ENCODE measurements at places on chromosomes 16 and 17. TPM values are rescaled to one million over a fixed set of nuclear protein-coding genes. Genes with fewer than 3 reads are reported as not detected.

DNA sequence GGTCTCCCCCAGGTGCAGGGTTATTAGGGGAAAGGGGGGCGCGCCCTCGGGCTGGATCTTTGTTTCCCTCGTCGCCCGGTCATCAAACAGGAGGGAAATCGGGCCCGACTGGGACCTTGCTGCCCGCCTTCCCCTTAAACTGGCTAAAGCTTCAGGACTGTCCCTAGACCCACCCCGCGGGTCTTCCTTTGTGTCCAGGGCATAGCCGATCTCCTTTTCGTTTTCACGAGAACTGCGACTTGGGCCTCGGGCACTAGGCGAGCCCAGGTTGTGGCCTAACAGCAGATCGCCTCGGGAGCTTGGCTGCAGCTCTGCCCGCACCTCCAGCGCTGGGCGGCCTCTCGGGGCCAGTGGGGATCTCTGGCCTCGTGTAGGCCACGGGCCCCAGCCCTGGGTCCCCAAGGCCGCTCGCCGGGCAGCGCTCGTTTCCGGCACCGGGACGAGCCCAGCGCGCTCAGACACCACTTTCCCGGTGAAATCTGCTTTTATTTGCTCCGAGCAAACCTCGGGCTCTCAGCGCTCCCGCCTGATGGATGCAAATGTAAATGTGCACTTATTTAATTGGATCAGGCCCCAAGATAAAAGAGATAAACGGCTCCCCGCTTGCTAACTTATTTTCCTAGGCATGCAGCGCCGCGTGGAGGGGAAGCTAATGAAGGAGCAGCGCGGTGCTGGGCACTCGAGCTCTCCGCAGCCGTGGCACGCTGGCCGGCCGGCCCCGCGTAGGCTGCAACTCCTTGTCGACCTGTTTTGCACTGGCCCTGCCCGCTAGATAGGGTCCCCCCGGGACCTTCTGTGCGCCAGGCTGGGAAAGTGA lies 7.8 kb downstream of the IRX5 start:
- DNase-seq: no peak

DNA sequence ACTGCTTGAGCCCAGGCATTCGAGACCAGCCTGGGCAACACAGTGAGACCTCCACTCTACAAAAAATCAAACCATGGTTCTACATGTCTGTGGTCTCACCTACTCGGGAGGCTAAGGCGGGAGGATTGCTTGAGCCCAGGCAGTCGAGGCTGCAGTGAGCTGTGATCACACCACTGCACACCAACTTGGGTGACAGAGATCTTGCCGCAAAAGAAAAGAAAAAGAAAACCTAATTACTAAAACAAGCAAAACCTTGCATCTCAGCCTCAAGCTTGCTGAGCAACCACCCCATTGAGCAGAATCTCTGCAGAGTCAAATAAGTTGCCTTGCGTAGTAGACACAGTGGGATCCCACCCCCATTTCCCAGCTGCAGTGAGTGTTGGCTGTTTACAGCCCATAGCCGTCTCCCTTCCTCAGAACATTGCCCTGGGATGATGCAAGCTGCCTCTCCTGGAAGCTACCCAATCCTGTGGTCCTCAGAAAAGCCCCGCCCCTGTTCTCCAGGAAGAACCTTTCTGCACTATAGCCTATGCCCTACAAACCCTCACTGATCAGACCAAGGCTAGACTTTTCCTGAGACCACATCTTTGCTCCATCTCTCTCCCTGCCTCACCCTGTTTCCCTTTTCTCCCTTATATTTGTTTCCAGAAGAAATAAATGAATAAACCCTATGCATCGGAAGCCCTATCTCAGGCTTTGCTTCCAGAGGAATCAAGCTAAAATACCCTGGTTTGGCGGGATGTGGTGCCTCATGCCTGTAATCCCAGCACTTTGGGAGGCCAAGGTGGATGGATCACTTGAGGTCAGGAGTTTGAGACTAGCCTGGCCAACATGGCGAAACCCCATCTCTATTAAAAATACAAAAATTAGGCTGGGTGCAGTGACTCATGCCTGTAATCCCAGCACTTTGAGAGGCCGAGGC lies 16.7 kb upstream of the ERN2 start:
- DNase-seq: no peak

- no peak for DNase-seq
These were observed 13.2 kb upstream of the CUEDC1 start for GRCh38 chr17:57968456-57968855.

- DNase-seq: no peak
These were observed 137.2 kb upstream of the RPH3AL start for GRCh38 chr17:489758-490329.

GRCh38 chr16:81224824-81225223 lies 13.7 kb upstream of the BCO1 start:
- no peak for DNase-seq

DNA sequence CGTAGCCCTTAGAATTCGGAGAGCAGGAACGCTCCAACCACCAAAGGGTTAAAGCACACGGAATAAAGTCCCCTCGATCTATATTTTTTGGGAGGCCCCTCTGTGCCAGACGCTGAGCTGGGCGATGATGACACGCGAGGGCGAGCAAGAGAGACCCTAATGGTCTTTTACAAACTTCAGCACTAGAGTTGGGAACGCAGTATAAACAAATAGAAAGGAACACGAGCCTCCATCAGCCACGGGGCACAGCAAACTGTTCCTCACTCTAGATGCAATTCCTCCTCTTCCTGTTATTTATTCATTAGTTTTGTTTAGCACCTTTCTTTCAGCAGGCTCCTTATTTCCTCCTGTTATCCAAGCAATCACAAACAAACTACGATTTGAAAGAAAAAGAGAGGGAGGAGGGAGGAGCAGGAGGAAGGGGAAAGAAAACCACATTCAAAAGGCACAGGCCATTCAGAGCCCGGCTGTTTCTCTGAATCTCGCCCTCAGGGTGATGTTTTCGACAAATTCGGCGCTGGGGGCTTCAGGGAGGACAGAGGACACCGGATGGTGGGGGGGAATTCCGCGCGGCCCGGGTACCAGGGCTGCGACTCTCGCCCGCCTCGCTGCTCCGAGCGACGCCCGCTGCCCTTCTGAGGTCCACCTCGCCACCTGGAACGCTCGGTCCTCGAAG lies 1.6 kb downstream of the TOX3 start:
- no peak for DNase-seq

GRCh38 chr16:31301708-31302400 lies 42.1 kb downstream of the ITGAM start:
- no peak for DNase-seq

DNA sequence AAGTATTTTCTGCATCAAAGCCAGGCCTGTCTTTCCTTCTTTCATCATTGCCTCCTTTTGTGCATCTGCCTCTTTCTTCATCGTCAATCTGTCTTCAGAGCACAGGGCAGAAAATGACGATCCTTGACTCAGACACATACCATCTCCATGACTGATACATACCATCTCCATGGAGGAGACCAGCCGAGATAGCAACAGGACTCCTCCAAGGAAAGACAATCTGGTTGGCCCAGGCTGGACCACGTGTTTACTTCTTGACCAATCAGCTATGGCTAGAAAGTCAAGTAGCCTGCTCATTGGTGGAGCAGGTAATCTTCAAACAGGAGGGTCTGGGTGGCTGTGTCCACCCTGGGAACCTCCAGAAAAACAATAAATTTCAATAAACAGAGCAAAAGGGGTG lies 164.6 kb downstream of the CPPED1 start:
- no peak for DNase-seq

- no peak for DNase-seq
These were observed 12.3 kb downstream of the ENPP7 start for GRCh38 chr17:79742951-79743476.

- no peak for DNase-seq
These were observed 254.5 kb upstream of the CACNG5 start for GRCh38 chr17:66580184-66580955.

GRCh38 chr17:36861531-36861930 lies 75.7 kb upstream of the LHX1 start:
- DNase-seq: no peak

GRCh38 chr17:27494192-27495091 lies 38.2 kb downstream of the KSR1 start:
- DNase-seq: no peak

DNA sequence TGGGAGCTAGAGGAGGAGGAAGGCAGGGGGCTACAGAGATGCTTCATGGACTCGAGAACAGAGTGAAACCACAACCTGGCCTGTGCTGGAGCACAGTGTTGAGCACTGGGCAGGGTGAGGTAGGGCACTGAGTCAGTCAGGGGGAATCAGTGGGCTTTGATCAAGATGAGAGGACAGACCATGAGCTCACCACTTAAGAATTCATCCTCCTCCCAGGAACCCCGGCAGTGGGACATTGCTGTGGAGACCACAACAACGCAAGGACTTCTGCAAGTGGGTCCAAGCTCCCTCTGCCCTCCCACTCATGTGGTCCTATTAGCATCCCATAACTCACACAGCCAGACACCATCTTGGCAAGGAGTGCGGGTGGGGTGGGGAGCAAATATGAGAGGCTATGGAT lies 1.7 kb upstream of the CES5A start:
- no peak for DNase-seq

- DNase-seq: no peak
These were observed 6.6 kb upstream of the CPHXL start for GRCh38 chr16:75732871-75733270.

- DNase-seq: no peak
These were observed 251.0 kb downstream of the CDH11 start for GRCh38 chr16:64870859-64871258.

DNA sequence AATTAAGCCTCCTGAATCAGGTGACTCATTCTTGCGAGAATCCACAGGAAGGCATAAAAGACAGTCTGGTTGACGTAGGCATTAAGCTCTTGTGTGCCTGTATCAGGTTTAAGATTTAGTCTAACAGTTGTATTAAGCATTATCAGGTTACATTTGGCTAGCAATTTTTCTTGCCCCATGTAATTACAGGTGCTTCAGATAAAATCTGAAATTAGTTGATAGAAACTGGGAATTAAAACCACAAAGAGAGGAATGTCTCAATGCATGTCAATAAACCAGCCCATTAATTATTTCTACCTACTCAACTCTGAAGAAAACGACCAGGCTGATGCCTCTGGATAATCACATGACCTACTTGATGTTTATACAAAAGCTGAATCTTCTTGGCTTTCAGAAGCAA lies 217.2 kb downstream of the CA10 start:
- DNase-seq: no peak

DNA sequence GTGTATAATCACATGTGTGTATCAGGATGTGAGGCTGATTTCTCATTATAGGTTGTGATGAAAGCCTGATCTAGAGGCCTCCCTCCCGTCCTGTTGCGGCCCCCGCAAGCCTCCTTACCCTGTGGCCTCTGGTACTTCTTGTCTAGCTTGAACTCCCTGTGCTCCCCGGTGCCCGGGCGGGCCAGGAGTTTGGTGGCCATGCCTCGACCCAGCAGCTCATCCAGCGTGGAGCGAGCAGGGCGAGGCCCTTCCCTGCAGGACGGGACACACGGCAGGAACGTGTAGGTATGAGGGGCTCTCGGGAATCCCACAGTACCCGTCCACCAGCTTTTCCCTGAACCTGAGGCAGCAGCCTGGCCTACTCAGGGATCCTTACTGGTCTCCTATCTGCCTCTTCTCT lies 14.9 kb downstream of the FBF1 start:
- DNase-seq: no peak

GRCh38 chr17:17467016-17467415 lies 9.8 kb upstream of the MED9 start:
- no peak for DNase-seq

GRCh38 chr16:28496844-28497243 lies 2.4 kb downstream of the APOBR start:
- no peak for DNase-seq

GRCh38 chr16:85869785-85870558 lies 29.0 kb upstream of the IRF8 start:
- DNase-seq: no peak

- DNase-seq: no peak
These were observed 17.5 kb downstream of the SOCS1 start for GRCh38 chr16:11238272-11239202.

- no peak for DNase-seq
These were observed 1.9 kb downstream of the CIITA start for GRCh38 chr16:10878644-10879501.

- DNase-seq: no peak
These were observed 60.9 kb downstream of the XYLT1 start for GRCh38 chr16:17409894-17410293.

GRCh38 chr17:75843577-75844529 lies at the start of gene UNC13D:
TSS of gene UNC13D (minus strand) at chr17:75844404. CDS start at chr17:75844337, 67 bp downstream.
- DNase-seq: no peak

- no peak for DNase-seq
These were observed 22.2 kb downstream of the TEX2 start for GRCh38 chr17:64240741-64241347.

DNA sequence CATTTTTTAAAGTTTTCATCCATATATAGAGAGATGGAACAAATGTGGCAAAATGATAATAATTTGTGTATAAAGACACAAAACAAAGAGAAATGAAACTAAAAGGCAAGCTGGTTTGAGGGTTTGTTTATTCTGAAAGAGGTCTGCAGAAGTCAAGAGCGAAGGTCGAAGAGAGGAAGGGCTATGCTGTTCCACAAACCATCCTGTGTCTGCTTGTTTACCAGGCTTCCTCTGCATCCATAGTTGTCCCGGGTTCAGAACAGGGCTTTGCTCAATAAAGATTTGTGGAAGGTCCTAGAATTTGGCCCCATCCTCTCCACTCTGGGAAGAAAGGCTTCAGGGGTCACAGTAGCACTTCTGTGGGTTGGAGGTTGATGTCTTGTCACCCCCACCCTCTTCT lies 2.4 kb upstream of the MARVELD3 start:
- DNase-seq: no peak

DNA sequence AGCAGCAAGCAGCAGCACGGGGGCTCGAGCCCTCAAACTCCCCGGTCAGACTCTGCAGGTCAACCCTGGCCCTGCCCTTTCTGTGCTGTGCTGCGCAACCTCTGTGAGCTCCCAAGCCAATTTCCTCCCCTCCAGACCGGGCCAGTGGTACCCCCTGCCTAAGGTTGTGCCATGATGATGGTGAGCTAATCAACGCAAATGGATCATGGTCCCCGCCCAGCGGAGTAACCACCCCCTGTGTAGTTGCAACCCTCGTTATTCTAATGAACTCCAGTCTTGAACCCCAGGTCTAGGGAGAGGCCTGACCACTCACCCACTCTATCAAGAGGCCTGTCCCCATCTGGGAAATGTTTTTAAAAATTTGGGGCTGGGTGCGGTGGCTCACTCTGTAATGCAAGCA lies 201.8 kb upstream of the FOXF1 start:
- DNase-seq: no peak

- DNase-seq: no peak
These were observed 101.9 kb upstream of the COX10 start for GRCh38 chr17:13967416-13967815.

GRCh38 chr17:64534187-64534586 lies 27.4 kb downstream of the CEP95 start:
- no peak for DNase-seq

- no peak for DNase-seq
These were observed 96.5 kb downstream of the ABCC1 start for GRCh38 chr16:16045879-16046278.

GRCh38 chr16:88628512-88628974 lies 9.8 kb upstream of the IL17C start:
- no peak for DNase-seq

GRCh38 chr16:66551788-66552285 lies 539 bp upstream of the CKLF start:
- no peak for DNase-seq

HSPB9 gene
- not detected for total RNA-seq

TSPAN10 gene
- 0.18 TPM for total RNA-seq

CCL4 gene
- total RNA-seq: not detected

FKBP10 gene
- 230 TPM for total RNA-seq

NAGS gene
- total RNA-seq: 1.8 TPM

MIEN1 gene
- total RNA-seq: 49.0 TPM

KCNJ18 gene
- total RNA-seq: not detected

SOST gene
- total RNA-seq: not detected

CDC27 gene
- total RNA-seq: 80.3 TPM

NUP85 gene
- total RNA-seq: 30.0 TPM

CLEC19A gene
- not detected for total RNA-seq

ALDH3A1 gene
- total RNA-seq: not detected

Measured in glomerular endothelial cell (primary cell).